ENCODE measurements at places on chromosomes 3 and 15.

GRCh38 chr3:11847607-11848006 is 922 bp upstream of the TAMM41 start:
- DNase-seq: no peak

DNA sequence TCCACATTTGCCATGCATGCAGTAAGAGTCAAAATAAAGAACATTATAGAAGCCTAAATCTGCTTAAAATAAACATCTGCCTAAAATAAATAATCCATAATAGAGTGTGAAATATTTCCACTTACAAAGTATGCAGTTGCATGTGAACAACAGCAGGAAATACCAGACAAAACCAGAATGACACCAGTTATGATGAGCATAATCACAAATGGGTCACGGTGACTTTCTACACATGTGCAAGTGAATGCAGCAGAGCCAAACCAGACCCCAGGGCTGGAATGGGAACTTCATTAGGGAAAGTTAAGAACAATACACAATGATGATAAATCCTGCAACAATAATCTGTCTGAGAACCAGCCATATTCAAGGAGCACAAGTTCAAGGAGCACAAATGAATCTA is 615.5 kb downstream of the ROBO2 start:
- DNase-seq: no peak

DNA sequence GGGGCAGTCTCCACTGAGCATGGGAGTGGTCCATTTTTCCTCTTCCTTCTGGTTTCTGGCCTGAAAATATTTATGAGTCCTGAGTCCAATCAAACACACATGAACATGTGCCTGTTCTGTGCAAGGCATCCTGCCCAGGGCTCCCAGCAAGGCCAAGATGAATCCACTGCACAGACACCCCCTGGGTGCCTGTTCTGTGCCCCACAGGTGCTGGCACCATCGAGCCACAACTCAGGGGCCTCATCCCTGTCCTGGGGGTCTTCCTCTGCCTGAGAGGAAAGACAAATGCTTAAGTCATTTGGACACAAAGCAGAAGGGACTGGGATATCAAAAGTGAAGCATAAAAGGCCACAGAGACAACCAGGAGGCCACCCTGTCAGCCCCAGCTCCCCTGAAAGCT is 87.4 kb upstream of the IQSEC1 start:
- DNase-seq: no peak

- peak; percentile 35 for DNase-seq
Measured at GRCh38 chr15:90482124-90483011, 47.4 kb upstream of the CRTC3 start.

GRCh38 chr3:10533737-10534023 is 28.3 kb upstream of the ATP2B2 start:
- no peak for DNase-seq

DNA sequence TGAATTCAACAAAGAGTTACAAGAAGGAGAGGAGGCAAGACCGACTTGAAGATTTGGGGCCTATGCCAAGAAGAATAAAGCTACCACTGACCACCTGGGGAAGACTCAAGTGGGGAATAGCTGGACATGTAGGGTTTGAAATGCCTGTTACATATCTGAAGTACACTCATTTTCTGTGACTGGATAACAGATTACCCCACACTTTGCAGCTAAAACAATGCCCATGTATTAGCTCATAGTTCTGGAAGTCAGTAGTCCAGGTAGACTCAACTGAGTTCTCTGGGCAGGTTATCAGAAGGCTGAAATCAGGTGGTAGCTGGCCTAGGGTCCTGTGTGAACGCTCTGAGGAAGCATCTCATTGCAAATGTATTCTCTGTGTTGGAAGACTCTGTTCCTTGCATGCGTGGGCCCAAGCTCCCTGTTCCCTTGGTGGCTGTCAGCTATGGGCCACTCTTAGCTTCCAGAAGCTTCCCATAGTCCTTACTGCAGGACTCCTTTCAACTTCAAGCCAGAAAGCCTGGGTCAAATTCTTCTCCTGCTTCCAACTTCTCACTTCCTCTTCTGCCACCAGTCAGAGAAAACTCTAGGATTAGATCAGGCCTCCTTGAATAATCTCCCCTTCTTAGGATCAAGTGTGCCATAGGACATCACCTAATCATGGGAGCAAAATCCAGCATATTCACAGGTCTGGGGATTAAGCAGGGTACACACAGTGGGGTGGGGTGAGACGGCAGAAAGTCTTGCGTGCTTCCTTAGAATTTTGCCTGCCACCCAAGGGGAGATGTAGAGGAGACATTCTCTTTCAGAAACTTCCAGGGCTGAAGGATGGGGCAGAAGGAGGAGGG is 187.8 kb downstream of the SHQ1 start:
- no peak for DNase-seq

DNA sequence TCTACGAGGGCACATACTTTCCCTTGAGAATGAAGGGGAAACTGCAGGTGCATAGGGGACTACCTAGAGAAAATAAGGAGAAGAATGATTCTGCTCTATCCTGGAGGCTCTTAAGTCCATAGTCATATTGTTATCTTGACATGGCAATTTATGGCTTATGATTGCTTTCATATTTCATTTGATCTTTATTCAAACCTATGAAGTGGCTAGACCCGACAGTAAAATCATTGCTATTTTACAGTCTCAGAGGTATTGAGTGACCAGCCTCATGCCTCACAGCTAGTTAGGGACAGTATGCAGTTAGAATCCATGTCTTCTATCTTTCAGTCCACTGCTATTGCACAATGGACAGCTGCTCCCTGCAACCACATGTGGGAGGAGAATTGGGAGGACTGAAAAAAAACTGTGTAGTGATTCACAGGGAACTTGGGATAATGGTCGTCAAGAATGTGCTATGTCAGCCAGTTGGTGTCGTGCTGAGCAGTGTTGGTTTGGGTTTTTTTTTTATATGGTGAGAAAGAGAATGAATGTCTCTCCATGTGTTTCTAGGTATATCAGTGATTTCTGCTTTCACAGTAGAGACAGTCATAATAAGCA is 63.2 kb upstream of the SPPL2A start:
- DNase-seq: peak; percentile 36

- DNase-seq: no peak
Measured at GRCh38 chr15:88002706-88003105, 253.8 kb downstream of the NTRK3 start.
